ENCODE measurements at places on chromosomes 7 and 10.

- DNase-seq, result no peak
These were observed 231.2 kb downstream of the PTPRN2 start for GRCh38 chr7:158356454-158356853.

GRCh38 chr10:73865459-73866442 lies 8.6 kb downstream of the CAMK2G start:
- no peak for DNase-seq

- no peak for DNase-seq
These were observed 66.3 kb downstream of the C10orf143 start for GRCh38 chr10:130044067-130045061.

- no peak for DNase-seq
These were observed 35.6 kb upstream of the ADAM12 start for GRCh38 chr10:126423732-126424491.

DNA sequence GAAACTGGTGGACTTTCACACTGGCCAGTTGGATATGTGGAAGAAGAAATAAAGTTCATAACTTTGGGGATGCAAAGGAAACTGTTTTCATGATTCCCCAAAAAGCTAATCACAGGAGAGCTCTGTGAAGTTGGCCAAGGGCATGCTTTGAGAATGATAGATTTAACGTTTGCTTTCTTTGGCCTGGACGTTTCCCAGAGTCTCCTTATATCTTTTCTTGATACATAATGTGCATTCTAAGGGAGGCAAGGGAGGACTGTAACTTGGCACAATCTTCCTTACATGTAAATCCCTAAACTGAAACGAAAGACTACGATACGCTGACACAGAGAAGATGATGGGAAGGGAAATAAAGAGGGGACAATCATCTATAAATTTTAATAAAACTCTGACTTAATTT lies 176.5 kb upstream of the INHBA start:
- no peak for DNase-seq

DNA sequence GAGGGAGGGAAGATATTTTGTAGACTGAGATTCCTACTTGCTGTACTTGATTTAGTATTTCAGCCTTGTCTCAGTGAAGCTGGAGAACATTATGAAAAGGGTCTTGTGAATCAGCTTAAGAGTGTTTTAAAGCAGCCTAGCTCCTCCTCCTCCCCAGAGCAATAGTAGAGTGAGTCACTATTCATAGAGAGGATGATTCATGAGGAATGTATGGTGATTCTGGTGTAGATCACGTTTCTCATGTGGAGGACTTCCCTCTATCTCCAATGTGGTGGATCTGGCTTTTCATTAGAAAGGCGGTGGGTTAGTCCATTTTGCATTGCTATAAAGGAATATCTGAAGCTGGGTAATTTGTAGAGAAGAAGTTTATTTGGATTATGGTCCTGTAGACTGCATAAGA lies 340.1 kb upstream of the CHRM2 start:
- no peak for DNase-seq

DNA sequence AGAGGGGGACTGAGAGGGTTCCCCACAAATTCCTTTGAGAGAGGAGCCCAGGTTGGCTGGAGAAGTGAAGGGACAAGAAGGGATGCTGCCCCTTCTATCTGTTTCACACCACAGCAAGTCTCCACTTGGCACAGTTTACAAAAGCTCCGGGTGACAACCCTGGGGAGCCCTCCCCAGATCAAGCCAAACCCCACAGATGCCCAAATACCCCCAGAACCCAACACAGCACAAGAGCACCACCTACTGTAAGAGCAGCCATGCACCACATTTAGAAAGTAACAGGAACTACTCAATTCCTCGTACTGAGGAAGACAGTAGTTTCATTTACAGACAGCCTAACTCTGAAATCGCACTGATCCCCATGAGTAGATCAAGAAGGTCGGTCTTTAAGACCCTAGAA lies 67.8 kb upstream of the ATP6V0A4 start:
- no peak for DNase-seq

All from stimulated activated CD8-positive, alpha-beta memory T cell treated with anti-CD3 and anti-CD28 coated beads, Interleukin-15, amount 100 ng/mL, for 1 hour (primary cell).